ENCODE measurements at places on chromosomes 11 and 22. TPM values are rescaled to one million over a fixed set of nuclear protein-coding genes. Genes with fewer than 3 reads are reported as not detected.

Gene CRYBB2
- 0.39 TPM for total RNA-seq

Gene GRM5
- total RNA-seq = 0.03 TPM

Gene OR10A2
- total RNA-seq = not detected

Gene TBX10
- not detected for total RNA-seq

Gene LSP1
- 0.90 TPM for total RNA-seq

Gene MAPK12
- 74.6 TPM for total RNA-seq

Gene KCNJ11
- total RNA-seq = 0.67 TPM

Gene MAPK1
- 122 TPM for total RNA-seq

Gene GRIK4
- 0.62 TPM for total RNA-seq

Gene DPP3
- total RNA-seq = 180 TPM

Gene IL10RA
- total RNA-seq = 0.41 TPM

Gene YDJC
- 60.6 TPM for total RNA-seq

Gene SLCO2B1
- 0.77 TPM for total RNA-seq

Gene CTSW
- total RNA-seq = not detected

Gene PEX26
- total RNA-seq = 21.9 TPM

Gene MPZL2
- total RNA-seq = 1.8 TPM

Gene RAG2
- total RNA-seq = 0.10 TPM

Gene WBP2NL
- 0.44 TPM for total RNA-seq

Gene TMPRSS5
- total RNA-seq = 0.85 TPM

Gene KCNK7
- 0.69 TPM for total RNA-seq

Gene OR4C15
- not detected for total RNA-seq

Gene SERPIND1
- 0.18 TPM for total RNA-seq

Gene TPCN2
- 20.6 TPM for total RNA-seq

Gene CNIH2
- 9.3 TPM for total RNA-seq

Gene ALDH3B1
- 18.3 TPM for total RNA-seq

Gene CHRNA10
- 6.8 TPM for total RNA-seq

Gene LRRC74B
- not detected for total RNA-seq

Gene SULT4A1
- 12.0 TPM for total RNA-seq

Gene ALX4
- 1.0 TPM for total RNA-seq

Gene CRACR2B
- 132 TPM for total RNA-seq

Gene FOLH1
- total RNA-seq = 0.98 TPM

Gene SOX10
- not detected for total RNA-seq

Gene CASP5
- total RNA-seq = not detected

Gene THRSP
- not detected for total RNA-seq

Gene INS
- not detected for total RNA-seq
